ENCODE measurements at places on chromosomes 2 and 18.

- no peak for DNase-seq
Observed at GRCh38 chr2:179893616-179894015, 32.2 kb upstream of the ZNF385B start.

- no peak for DNase-seq
Observed at GRCh38 chr2:145411493-145411892, 891.6 kb upstream of the ZEB2 start.

GRCh38 chr2:239103125-239104098 lies 255.5 kb downstream of the TWIST2 start:
- DNase-seq: no peak

- DNase-seq: peak; percentile 63
Observed at GRCh38 chr2:236507393-236508085, 62.1 kb upstream of the ACKR3 start.

- DNase-seq: peak; percentile 57
Observed at GRCh38 chr2:222569826-222570225, 86.1 kb downstream of the FARSB start.

DNA sequence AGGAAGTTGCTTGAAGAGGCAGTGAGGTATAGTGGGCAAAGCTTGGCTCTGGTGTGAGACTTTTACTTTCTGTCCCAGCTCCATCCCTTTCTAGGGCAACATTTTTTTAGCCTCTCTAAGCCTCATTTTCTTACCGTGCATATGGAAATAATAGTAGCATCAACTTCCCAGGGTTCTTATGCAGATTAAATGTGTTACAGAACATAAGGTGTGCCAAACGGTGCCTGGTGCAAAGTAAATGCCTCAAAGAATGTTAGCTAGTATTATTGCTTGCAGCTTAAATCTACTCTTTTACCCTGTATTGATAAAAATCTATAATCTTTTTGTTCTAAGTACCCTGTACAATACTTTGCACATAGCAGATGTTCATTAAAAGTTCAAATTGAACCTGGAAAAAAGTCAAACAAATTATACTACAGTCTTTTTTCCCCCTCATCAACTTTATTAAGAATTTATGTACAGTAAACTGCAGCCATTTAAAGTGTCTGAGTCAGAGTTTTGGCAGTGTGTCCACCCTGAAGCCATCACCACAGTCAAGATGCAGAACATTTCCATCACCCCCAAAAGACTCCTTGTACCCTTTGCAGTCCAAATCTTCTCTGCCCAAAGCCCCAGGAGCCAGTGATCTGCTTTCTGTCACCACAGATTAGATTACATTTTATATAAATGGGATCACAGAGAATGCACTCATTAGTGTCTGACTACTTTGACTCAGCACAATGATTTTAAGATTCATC lies 10.6 kb downstream of the MAPRE2 start:
- DNase-seq: peak; percentile 35

DNA sequence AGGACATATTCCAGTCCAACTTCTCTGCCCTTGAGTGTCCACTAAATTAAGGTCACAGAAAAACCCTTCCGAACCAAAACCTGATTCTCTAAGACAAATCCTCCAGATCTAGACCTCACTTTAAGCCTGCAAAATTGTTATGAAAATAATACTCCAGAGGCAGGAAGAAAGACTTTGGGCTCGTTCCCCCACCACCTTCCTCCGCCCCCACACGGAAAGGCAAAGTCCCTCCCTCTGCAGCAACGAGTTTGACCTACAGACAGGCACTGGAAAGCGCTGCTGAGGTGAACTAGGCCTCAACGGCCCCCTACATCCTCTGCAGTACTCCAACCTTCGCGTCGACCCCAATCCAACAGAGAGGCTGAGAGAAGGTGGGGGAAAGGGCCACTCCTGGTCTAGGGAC lies 808 bp downstream of the ATP5MC3 start:
- peak; percentile 43 for DNase-seq

- DNase-seq: no peak
Observed at GRCh38 chr18:62407660-62408059, 82.5 kb downstream of the TNFRSF11A start.

DNA sequence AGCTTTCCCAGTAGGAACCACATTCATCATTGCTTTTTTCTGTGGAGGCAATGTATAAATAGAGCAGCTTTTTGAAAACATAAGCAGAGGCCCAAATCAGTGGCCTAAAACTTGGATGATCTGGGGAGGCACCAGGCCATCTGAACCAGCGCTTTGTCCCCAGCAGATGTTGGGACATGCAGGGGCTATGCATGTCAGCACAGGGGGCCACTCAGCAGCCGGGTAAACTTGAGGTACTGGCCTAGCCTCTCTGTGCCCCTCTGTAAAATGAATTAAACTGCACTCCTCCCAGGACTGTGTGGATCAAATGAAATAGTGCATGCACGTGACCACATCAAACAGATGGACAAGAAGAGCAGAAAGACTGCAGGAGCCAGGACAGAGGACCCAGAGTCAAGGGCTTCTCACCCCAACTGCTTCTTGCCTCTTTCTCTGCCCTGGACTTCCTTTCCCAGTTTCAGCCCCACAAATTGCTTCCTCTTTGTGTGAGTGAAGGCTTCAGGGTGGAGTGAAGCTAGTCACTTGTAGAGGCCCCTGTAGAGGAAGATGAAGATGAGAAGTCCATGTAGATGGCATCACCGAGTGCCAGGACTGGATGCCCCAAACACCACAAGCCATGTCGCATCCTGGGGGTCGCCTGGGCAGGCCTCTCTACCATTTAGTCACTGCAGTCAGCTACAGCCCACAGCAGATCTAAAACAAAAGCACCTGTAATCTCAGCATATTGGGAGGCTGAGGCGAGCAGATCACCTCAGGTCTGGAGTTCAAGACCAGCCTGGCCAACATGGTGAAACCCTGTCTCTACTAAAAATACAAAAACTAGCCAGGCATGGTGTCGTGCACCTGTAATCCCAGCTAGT lies 53.2 kb downstream of the IMPA2 start:
- no peak for DNase-seq

GRCh38 chr2:35931626-35932025 lies 424.0 kb upstream of the CRIM1 start:
- no peak for DNase-seq

DNA sequence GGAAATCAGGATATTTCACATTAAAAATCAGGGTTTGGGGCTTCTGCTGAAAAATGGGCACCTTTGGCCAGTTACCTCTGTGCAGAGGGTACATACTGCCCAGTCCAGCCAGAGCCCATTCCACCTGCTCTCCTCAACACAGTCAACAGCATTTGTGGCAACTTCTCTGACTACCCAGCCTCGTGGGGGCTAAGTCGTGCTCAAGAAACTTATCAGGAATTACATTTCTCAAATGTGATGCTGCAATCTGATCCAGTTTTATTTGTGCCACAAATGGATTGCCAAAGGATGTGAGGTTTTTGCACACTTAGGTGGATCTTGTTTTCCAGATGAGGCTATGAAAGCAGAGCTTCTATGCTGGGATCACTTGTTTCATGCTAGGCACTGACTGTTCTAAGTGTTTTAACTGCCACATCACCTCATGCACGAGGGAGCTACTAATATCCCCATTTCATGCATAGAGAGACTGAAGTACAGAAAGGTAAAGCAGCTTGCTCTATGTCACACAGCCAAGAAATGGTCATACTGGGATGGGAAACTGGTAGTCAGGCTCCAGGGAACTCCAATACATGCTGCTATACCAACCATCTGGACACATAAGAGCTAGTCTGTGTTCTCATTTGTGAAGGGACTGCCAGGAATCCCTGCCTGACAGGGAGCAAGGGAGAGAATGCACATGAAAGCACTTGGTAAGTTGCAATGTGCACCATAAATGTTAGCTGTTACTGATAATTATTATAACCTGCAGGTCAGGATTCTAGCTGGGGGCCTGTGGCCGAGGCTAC lies 89.0 kb upstream of the HK2 start:
- DNase-seq: no peak

GRCh38 chr2:159650574-159650973 lies 34.2 kb upstream of the BAZ2B start:
- no peak for DNase-seq

Data from fibroblast of skin of right biceps (primary cell).